ENCODE measurements at places on chromosomes 4 and X.

GRCh38 chr4:26468283-26468949 lies 21.9 kb downstream of the CCKAR start:
- DNase-seq, result no peak

GRCh38 chrX:154376774-154377173 lies 2.3 kb upstream of the EMD start:
- no peak for DNase-seq

DNA sequence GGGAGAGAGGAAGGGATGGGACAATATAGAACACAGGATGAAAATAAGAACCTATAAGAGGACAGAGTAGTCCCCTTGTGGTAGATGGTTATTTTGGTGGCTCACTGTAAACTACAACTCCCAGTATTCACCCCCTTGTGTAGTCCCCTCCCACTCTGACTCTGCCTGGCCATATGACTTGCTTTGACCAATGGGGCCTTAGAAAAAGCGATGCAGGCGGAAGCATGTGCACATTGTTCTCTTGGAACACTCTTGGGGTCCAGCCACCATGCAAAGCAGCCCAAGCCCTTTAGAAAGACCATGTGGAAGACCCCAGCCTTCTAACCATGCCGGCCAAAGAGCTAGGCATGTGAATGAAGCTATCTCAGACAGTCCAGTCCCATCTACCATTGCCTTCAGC lies 415.0 kb downstream of the BCOR start:
- DNase-seq, result no peak

GRCh38 chr4:138802499-138802898 lies 213.1 kb upstream of the NOCT start:
- no peak for DNase-seq

DNA sequence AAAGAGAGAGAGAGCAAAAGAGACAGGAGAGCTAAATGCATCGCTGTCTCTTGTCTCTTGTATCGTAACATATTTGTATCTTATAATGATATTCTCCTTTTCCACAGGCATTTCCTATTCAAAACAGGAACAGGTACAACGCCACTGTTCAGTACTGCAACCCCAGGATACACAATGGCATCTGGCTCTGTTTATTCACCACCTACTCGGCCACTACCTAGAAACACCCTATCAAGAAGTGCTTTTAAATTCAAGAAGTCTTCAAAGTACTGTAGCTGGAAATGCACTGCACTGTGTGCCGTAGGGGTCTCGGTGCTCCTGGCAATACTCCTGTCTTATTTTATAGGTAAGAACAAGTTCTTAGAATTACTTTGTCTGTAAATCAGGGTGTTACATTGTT lies 288.6 kb downstream of the DCTD start:
- DNase-seq, result no peak

GRCh38 chr4:16253127-16253960 lies 27.1 kb upstream of the TAPT1 start:
- DNase-seq, result no peak

GRCh38 chrX:51568586-51568985 lies 50.1 kb downstream of the CENPVL3 start:
- no peak for DNase-seq

GRCh38 chrX:54894159-54894558 lies 26.5 kb upstream of the TRO start:
- DNase-seq, result no peak

GRCh38 chr4:80305466-80305865 lies 30.1 kb upstream of the CFAP299 start:
- DNase-seq, result no peak

DNA sequence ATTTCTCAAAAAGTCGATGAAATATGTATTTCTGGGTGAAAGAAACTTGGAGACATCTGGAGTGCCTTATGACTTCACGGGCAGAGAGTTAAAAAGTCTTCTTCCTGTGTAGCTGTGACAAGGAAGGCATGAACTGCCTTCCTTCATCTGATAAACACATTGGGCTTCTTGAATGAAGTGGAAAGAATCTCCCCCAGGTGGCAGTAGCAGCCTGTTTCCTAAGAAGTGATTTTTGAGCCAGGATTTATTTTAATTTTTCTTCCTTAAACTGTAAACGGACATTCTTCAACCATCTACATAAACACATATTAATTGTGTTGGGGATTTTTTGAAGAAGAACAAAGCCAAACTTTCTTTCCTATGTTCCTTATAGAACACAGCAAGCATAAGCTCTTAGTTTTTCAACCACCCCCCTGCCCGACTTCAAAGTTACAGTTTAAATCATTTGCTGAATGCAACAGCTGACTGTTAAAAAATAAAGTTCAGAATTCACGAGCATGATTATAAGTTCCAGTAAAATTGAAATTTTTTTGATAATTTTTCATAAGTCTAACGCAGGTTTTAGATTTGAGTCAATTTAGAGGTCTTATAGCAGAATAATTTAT lies 980 bp upstream of the GIMD1 start:
- peak; percentile 9 for DNase-seq

GRCh38 chr4:83216959-83217683 lies 67.5 kb downstream of the COQ2 start:
- DNase-seq, result no peak

DNA sequence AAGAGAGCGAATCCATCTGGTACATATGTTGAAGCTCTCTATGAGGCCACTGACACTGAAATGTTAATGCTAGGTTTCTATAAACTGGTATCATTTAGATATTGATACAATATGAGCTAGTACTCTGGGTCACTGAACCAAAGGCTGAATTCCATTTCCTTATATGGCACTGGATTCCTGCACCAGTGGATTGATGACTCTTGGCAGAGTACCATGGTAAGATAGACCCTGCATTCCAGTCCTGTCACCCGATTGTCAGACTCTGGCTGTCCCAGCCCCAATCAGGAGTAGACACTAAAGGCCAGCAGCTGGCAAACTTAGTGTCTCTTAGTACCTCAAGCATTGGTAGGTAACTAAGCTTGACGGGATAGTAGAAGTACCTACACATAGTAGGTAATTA lies 44.0 kb upstream of the EOLA2 start:
- no peak for DNase-seq

DNA sequence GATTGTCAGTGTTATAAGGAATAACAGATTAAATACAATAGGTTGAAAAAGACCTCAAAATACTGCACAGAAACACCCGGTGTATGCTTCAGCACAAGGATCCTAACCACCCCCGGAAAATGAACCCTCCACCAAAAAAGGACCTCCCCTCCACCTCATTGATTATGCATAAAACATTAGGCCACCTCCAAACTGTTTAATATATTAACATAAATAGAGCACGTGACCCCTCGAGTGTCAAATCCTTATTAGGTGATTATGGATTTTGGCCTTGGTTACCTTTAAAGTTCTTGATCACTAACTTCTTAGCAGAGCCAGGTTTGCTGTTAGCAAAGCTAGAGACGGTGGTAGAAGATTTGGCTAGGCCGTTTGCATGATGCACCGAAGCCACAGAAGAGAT lies 958 bp downstream of the CUL4B start:
- no peak for DNase-seq

DNA sequence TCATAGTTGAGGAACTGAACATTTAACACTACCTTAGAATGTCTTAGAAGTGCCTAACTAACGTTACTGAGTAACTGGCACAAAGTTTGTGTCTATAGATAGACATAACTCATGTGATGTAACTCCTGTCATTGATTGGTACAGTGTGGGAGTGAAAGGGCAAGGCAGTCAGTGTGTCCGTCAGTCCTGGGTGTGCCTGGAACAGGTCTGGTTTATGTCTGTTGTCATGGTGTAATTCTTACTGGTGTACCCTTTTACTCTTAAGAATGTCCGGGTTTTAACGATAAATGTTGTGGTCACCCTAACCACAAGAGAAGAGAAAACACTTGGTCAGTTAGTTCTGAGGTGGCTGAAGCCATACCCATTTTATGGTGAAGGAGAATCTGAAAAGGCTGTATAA lies 93.1 kb upstream of the ESX1 start:
- no peak for DNase-seq

- DNase-seq, result no peak
Measured at GRCh38 chr4:41517121-41517520, 20.8 kb upstream of the LIMCH1 start.

DNA sequence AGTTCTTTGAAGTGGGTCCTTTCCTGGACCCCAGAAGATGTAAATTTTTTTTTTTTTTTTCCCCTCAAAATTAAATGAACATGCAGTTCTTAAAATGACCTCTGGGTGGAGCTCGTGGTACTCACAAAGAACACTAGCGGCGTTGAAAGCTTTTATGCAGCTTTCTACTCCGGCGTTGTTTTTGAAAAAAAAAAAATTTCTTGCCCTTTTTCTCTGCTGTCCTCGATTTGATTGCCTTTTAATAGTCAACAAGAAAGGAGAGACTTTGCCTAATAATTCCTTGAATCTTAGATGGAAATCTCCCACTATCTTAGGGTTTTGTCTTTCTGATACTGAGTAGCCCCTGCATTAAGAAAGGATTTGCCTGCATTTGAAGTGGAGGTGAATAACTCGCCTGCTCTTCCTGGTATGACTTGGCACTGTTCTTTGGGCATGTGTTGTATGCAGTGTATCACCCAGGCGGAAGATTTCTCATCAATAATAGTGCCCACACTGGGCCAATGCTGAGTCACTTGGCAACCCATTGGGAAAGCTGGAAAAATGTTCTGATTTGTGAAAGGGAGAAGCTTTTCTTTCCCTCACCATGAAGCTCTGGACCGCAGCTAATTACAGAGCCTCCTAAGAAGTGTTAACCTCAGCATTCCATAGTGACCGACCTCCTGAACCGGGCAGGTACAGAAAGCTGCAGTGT lies 104.0 kb downstream of the PHEX start:
- peak; percentile 42 for DNase-seq

GRCh38 chr4:140153718-140154571 lies at the start of gene MAML3:
Gene MAML3 (minus strand): TSS chr4:140154184. CDS start chr4:140153327, 857 bp downstream.
- DNase-seq, result peak; percentile 87

- DNase-seq, result no peak
Measured at GRCh38 chr4:114265342-114265741, 285.9 kb upstream of the ARSJ start.

DNA sequence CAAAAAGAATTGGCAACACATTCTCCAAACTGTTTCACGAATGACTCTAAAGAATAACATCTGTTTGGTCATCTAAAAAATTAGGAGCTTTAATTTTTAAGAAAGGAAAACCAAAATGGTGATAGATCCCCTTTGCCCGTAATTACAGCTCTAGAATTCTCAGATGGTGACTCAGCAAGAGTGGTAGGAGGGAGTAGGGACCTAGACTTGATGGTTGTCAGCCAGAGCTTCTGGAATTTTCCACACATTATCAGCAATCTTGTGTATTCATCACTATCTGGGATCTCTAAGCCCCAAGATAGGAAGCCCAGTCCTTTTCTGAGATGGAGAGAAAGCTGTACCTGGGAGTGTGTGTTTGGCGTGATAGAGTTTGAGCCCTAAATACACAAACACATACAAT lies 103.9 kb upstream of the RAB40AL start:
- DNase-seq, result no peak

GRCh38 chr4:86910820-86911684 lies 18.8 kb upstream of the C4orf36 start:
- DNase-seq, result no peak

DNA sequence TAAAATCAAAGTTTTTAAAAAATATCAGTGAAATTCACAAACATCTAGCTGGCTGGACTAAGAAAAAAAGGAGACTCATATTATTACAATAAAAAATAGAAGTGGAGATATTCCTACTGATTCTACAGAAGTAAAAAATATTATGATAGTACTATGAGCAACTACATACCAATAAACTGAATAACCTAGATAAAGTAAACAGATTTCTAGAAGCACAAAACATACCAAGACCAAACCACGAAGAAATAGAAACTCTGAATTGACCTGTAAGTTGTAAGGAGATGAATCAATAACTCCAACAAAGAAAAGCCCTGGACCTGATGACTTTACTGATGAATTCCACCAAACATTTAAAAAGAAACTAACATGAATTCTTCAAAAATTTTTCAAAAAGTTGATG lies 867.3 kb downstream of the PCDH18 start:
- DNase-seq, result no peak

DNA sequence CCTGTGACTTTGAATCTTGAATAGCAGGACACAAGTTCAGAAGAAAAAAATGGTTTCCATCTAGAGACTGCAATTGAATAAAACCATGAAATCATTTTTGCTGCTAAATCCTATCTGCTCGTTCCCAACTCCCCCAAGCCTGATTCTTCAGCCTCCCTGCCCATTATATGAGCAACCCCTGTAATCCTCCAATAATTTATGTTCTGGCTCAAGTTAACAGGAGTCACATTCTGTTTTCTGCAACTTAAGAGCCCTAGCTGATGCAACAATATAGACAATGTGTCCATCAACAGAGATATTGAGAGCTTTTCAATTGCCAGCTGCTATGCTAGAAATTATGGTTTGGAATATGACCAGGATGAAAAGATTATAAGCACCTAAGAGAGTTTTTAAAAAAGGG lies 84.1 kb downstream of the LDB2 start:
- DNase-seq, result no peak

DNA sequence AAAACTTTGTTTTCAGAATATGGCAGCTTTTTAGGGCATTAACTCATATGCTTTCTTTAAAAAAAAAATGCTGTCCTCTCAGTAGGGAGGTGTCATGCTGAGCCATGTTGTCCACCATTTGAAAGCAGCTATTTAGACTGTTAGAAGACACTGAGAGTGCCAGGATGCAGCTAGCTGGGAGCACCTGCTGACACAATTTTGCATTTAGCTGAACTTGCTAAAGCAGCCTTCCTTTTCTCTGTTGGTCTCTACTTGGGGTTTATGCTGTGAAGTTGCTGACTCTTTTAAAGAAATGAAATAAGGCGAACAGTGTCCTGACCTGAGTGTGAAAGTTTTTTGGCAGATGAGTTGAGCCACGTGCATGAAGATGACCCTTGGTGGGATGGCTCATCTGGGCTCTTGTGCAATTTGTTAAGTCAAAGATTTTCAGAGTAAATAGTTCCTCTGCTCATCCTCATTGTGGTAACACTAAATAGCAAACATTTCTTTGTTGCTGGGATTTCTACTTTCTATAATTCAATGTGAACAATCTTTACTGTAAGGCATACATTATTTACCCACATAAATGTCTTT lies 64.5 kb downstream of the CDS1 start:
- DNase-seq, result no peak
